ENCODE measurements at places on chromosomes 16 and 17.

GRCh38 chr16:90018297-90018651 is 982 bp downstream of the DBNDD1 start:
- DNase-seq = no peak

GRCh38 chr16:65793781-65794180 is 572.7 kb upstream of the CDH5 start:
- DNase-seq = no peak

- DNase-seq = no peak
Observed at GRCh38 chr17:56203430-56203829, 50.2 kb downstream of the ANKFN1 start.

- no peak for DNase-seq
Observed at GRCh38 chr16:50539822-50540710, 8.1 kb upstream of the NKD1 start.

DNA sequence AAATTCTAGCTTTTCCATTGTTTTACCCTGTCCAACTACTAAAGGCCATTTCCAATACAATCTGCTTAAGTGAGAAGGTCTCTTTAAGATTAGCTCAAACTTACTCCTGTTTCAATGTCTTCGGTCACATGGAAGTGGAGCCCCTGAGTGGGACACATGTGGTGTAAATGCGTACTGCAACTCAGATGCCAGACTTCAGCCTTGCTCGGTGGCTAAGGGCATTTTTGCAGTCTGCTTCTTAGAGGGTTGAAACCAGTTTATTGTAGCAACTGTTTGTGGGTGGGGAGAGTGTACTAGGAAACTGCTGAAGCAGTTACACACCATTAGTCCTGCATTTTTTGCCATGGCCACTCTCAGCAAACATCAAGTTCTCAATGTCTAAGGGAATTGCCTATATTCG is 140.6 kb downstream of the PARN start:
- DNase-seq = no peak

- no peak for DNase-seq
Observed at GRCh38 chr17:19613979-19614378, 34.6 kb upstream of the ALDH3A2 start.

DNA sequence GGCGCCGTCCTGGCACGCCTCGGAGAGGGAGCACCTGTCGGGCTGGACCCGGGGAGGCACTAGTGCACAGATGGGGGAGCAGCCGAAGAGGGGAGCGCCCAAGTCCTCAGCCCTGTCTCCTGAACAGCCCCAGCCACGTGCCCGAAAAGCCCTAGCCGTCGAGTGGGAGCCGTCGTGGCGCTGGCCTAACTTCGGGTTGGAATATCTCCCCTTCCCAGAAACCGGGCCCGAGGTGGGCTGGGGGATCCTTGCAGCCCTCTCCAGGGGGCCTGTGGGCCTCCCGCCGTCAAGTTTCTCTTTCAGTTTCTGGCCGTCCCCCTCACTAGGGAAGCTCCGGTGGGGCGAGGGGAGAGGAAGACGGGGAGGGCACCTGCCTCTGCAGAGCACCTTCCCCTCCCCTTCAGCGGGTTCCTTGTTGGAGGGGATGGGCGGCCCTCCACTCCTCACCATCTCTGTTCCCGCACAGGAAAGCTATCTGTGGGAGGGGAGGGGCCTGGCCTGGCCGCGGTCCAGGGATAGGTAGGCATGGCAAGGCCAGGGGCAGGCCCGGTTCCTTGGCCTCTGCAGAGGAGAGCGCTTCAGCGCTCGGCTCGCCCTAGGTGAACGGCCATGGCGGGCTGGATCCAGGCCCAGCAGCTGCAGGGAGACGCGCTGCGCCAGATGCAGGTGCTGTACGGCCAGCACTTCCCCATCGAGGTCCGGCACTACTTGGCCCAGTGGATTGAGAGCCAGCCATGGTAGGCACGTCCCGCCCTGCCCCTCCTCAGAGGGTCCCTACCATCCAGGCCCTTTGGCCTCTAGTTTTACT is 709 bp downstream of the STAT5A start:
- peak; percentile 50 for DNase-seq
